ENCODE measurements at places on chromosomes 5 and 9. TPM values are rescaled to one million over a fixed set of nuclear protein-coding genes. Genes with fewer than 3 reads are reported as not detected.

C8G gene
- not detected for total RNA-seq

EGFLAM gene
- total RNA-seq = 0.12 TPM

DNA sequence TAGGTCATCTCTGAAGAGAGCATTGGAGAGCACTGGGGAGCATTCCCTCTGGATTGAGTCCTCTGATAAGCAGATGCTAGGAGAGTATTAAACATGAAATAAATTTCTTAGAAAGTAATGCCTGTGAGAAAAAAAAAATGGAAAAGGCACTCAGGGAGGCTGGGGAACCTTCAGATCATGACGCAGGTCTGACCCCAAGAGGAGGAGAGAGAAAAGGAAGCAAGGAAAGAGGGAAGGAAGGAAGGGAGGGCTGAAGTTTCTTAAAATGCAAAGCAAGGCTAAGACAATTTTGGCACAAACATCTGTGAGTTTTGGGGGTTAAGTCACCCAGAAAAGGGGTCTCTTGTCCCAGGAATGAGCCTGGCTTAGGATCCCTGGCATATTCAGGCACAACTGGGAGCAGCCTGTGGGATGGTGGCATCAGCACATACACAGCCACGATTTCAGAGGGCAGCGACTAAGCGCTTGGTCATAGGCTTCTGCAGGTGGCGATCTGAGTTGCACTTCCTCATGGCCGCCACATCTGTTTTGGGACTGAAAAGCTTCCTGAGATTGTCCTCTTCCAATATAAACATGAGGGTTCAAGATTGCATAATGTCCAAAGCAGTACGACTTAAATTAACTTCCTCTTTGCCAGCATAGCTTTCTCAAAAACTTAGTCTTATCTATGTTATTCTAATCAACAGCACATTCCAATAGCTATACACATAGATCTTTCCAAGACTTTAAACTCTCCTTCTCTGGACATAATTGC, 692.7 kb downstream of the DNAH5 start:
- DNase-seq = no peak

DNA sequence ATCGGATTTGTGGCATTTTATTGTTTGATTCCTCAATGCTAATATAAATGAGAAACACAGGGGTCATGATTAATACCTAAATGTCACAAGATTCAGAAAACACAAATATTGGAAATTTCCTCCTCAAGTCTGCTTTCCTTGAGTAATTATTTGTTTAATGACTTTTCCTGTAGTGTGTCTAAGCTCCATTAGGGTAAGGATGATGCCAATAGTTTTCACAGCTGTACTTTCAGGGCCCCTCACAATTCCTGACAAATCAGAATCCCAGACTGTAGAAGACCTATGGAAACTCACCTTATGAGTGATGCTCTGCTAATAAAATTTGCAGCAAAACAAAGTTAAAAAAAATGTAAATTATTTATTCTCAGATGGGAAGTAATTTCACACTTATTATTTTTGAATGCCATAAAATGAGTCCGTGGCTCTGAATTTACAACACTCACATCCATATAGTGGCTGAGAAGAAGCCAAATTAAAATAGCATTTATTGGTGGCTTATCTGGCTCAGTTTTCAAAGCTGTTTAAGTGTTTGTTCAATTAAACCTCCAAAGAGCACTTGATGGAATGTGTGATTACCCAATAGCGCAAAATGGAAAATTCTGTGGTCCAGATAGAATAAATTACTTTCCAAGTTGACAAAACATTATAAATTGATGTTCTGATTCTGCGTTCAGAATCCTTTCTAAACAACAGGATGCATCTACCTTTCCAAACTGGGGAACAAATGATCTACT, 1.6 kb upstream of the SPINK14 start:
- DNase-seq = no peak

DNA sequence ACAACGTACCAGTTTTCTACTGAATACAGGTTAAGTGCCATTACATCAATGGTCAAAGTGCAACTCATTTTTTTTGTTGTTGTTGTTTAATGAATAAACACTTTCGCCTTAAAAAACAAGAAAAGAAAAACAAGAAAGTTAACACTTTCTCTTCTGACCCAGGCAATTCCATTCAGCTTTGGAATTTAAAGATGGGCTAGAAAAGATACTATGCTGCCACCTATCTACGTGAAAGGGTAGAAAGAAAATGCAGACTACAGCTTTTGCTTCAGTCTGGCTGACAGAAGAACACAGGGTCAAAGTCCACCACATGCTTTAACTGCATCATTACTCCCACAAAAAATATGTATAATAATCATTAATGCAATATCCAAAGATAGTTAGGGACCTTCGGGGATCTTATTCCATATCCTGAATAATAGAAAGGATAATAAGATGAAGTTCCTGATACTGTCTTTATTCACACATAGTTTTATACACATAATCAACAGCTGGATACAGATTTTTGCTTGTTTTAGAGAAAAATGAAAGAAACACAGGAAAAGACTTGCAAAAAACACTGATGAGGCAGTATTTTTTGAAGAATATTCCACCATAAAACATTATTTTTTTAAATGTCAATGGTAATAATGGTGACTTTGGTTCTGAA, 40.4 kb downstream of the ZDHHC21 start:
- no peak for DNase-seq

DNA sequence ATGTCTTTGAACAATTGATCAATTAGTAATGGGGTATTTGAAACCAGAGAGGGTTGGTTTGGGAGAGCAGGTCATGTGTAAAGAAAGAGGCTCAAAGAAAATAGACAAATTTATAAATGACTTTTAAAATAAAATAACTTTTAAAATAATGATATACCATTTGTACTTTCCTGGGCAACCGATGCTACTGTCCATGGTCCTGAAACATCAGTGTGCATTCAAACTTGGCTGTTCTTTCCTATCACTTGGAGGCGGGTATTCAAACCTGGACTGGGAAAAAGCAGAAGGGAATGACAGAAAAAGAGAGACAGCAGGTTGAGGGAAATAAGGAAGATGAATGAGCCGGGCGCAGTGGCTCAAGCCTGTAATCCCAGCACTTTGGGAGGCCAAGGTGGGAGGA, 1446.4 kb upstream of the WWC1 start:
- no peak for DNase-seq

GRCh38 chr9:72753266-72753893, 199.5 kb downstream of the ALDH1A1 start:
- DNase-seq = no peak

Data from chondrocyte (in vitro differentiated cells).